ENCODE measurements at places on chromosomes 7 and 10.

- DNase-seq = no peak
Measured at GRCh38 chr7:21526007-21526406, 16.8 kb upstream of the DNAH11 start.

DNA sequence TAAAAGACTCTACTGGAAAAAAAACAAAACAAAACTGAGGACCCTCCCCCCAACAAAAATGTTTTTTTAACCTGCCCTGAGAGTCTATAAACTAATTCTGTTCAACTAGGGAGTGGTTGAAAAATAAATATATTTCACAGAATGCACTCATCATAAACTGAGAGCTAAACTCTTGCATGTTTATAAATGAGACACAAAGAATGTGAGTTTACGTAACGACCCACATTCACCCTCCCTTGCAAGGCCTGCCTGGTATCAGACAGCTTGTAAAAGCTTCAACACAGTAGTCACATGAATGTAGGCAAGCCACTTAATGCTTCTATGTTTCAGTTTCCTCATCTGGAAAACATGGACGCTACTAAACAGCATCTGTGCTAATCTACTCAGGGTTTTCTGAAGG, 50.3 kb downstream of the JAZF1 start:
- DNase-seq = no peak

DNA sequence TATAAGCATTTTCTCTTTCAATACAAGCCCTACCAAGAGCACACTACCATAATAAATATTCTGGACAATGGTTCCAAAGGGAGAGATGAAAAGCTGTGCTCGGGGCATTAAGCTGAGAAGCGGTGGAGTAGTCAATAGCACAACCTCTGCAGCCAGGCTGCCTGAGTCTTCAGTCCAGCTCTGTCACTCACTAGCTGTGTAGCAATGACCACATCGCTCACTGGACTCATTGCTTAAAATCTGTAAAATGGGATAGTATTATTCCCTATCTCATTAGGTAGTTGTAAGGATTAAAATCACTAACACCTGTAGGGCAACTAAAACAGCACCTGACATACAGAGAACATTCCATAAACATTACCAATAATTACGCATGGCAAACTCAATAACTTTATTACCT, 199.9 kb upstream of the KLF14 start:
- no peak for DNase-seq

DNA sequence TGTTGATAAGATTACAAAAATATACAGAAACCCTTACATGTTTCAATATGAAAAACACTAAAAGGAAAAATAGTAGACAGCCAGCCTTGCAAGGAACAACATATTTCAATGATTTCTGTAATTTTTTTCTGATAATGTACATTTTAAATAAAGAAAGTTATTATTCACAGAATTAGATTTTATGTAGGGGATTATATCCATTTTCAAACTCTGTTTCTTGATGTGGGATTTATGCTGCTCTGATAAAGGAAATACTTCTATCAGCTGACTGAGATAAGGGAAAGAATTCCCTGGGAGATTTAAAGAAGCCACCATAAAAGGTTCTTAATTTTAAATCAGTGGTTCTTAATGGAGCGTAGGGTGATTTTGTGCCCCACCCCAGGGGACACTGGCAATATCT, 180.4 kb downstream of the ADAM12 start:
- no peak for DNase-seq

- no peak for DNase-seq
Measured at GRCh38 chr10:35316218-35316967, 19.9 kb upstream of the CCNY start.

DNA sequence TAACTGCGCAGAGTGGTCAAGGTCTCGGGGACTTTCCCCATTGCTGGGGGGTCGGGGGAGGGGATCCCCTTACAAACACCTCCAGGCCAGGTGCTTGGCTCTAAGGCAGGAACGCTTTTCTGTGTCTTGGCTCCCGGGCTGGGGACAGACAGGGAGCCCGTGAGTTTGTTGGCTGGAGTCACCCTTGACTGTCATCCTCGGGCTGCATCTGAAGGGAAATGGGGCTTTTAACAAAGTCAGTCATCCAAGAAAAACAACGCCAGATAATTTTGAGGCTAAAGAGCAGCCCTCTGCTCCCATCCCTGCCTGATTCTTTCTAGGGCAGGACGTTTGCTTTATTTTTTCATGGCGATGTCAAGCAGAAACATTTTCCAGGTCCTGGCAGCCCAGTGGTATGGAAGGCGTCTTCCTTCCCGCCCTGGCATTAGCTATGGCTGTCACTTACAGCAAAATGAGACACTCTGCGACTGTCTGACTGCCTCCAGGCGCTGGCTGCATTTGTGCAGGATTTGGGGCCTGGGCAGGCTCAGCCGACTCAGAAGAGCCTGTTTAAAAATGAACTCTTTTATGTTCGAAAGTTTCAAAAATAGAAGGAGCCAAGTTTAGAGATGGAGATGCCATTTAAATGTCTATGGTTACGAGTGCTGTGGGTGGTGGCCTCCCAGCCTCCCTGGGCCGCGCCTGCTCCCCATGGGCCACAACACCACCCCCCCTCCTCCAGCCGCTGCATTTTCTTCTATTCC, 54.7 kb upstream of the TNS3 start:
- DNase-seq = no peak

- DNase-seq = no peak
Measured at GRCh38 chr10:89651205-89651915, 6.3 kb upstream of the PANK1 start.

DNA sequence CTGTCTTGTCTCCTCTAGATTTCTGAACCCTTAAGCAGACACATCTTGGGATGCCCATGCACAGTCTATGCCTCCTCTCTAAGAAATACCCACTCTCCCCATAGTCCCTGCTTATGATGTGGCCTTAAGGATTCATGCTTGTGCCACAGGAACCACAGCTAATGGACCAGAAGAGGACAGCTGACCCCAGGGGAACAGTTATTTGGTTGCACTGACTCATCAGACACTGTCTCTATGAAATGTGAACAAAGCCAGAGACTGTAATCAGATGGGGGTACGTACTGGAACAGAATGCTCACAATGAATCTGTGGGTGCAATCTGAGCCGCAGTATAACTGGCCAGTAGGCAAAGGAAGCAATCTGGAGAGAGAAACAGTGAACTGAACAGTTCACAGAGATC, 121.9 kb downstream of the USP6NL start:
- no peak for DNase-seq

DNA sequence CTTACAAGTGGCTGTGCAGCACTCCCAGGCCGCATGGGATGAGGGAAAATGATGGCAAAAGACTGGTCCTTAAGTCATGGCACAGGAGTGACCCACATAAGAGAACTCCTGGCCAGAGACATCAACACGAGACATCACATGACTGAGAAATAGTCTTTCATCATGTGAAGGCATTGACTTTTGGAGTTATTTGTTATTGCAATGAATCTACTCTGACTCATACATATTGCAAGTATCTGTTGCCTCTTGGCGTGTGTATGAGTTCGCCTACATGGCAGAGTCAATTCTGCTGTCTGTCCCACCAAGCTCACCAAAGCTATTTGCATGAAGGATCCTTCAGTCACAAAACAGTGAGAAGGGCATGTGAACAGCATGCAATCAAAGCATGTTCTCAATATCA, 59.7 kb upstream of the HABP2 start:
- DNase-seq = no peak

- DNase-seq = no peak
Measured at GRCh38 chr7:108351729-108352131, 104.5 kb downstream of the NRCAM start.

Data from activated naive CD4-positive, alpha-beta T cell treated with Interleukin-2 at 50 U/mL for 16 hours (primary cell).